EL (cell line): ENCODE measurements at places on chromosomes 12 and 14.

DNA sequence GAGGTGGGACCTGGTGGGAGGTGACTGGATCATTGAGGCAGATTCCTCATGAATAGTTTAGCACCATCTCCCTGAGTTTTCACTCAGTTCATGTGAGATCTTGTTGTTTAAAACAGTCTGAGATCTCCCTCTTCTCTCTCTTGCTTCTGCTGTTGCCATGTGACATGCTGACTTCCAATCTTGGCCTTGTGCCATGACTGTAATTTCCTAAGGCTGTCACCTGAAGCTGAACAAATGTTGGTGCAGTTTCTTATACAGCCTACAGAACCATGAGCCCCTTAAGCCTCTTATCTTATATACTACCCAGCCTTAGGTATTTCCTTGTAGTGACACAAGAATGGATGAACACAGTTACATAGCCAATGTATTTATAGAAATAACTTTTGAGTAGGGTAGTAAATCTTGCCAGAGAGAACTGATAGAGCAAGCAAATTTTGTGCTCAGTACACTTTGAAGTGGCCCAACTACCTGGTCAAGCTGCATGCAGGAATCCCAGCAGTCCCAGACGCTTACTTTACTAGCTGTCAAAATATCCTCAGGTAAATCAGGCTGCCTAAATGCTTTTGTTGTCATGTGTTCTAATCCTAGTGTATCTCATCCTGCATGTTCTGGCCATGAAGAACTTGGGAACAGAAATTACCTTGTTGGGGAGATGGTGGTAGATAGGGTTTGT lies 445.6 kb upstream of the MIS18BP1 start:
- no peak for DNase-seq

- no peak for DNase-seq
Observed at GRCh38 chr14:75911883-75912282, 69.9 kb downstream of the TGFB3 start.

DNA sequence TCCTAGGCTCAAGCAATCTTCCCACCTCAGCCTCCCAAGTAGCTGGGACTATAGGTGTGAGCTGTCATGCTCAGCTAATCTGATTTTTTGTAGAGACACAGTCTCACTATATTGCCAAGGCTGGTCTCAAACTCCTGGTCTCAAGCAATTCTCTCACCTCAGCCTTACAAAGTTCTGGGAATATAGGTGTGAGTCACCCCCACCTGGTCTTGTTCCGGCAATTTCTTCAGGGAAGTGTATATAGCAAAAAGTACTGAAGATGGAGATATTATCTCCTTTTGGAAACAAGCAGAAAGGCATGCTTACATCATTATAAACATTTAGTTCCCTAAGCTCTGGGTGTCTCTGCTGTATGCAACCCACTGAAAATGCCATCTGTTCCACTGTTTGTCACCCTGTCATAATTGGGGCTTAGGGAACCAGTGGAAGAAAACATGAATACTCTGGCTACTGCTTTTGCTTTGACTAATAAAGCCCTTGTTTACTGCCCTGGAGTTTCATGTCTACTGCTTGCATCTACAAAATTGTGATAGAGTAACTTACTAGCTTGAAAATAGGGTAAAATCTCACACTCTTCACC lies 940.2 kb downstream of the GALC start:
- no peak for DNase-seq

- no peak for DNase-seq
Observed at GRCh38 chr14:37413504-37414003, 181.5 kb downstream of the FOXA1 start.

DNA sequence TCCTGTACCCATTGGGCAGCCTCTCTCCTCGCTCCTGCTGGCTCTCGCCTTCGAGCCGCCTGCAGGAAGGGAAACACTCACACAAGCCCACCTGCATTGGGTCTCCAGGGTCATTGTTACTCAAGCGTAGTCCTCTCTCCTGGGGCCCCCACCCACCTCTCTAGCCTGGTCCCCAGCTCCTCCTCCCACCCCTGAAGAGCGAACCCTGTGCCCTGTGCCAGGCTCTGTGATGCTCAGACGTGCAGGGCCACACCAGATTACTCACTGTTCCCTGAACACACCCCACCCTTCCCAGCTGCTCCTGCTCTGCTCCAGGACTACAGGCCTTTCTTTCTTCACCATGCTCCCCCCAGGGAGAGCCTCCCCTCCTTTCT lies 88.1 kb downstream of the NINJ2 start:
- DNase-seq, result no peak

GRCh38 chr12:126353604-126354003 lies 1288.4 kb downstream of the AACS start:
- DNase-seq, result no peak

DNA sequence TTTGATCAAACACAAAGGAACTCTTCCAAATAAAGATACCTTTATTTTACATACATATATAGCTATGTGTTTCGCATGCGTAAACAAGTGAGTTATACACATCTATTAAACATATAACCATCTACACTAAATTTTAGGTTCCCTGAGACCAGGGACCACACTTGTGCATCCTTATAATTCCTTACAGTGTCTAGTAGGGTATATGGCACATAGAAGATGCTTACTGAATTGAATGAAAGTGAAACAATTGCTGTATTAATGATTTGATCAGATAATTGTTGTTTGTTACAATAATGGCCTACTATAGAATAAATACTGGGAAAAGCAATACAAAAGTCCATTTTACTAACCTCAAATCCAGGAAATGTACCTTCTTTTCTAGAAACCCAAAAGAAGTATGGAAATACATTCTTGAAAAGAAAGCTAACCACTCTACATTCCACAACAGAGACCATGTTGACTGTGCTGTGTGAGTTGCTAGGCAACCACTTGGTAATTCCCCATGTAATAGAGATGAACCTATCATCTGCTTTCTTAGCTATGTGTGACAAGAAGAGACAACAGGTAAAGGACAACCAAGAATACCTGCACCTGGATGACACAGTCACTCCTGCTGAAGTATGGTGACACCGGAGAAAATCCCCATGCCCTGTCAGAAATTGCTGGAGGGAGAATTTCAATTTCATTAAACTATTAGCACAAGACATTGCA lies 11.9 kb upstream of the CIPC start:
- peak; percentile 29 for DNase-seq

GRCh38 chr12:99686142-99686541 lies 38.6 kb downstream of the GARIN6 start:
- DNase-seq, result no peak

GRCh38 chr12:131348231-131348630 lies 362.7 kb upstream of the SFSWAP start:
- DNase-seq, result no peak

- no peak for DNase-seq
Observed at GRCh38 chr14:105159344-105159743, 9.2 kb downstream of the JAG2 start.

DNA sequence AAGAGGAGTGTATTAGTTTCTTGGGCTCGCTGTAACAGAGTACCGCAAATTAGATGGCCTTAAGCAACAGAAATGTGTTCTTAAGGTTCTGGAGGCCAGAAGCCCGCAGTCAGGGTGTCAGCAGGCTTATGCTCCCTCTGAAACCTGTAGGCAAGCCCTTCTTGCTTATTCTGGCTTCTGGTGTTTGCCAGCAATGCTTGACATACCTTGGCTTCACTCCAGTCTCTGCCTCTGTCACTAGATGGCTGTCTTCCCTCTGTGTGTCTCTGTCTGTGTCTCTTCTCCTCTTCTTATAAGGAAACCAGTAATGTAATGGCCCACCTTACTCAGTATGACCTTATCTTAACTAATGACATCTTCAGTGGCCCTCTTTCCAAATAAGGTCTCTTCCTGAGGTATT lies 85.1 kb downstream of the DERA start:
- peak; percentile 51 for DNase-seq

GRCh38 chr12:128269181-128269591 lies 2.2 kb downstream of the TMEM132C start:
- DNase-seq, result no peak

- no peak for DNase-seq
Observed at GRCh38 chr12:15495746-15496145, 173.4 kb downstream of the PTPRO start.

DNA sequence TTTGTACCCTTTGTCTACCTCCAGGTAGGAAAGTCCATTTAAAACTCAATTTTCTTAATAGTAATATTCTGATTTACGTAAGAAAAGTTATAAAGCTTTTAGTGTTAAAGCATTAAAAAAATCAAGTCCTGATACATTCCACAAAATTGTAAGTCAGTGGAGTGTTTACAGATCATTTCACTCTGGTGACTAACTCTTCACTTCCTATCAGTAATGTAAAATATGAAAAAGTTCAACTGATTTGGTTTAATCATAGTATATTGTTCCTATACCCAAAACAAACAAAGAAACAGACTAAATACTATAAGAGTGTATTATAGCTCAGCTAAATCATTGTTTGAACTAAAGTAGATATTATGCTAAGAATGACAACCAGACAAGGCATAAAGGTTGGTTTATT lies 85.9 kb downstream of the VEZT start:
- peak; percentile 34 for DNase-seq

- no peak for DNase-seq
Observed at GRCh38 chr12:126949558-126949957, 1317.4 kb upstream of the TMEM132C start.

DNA sequence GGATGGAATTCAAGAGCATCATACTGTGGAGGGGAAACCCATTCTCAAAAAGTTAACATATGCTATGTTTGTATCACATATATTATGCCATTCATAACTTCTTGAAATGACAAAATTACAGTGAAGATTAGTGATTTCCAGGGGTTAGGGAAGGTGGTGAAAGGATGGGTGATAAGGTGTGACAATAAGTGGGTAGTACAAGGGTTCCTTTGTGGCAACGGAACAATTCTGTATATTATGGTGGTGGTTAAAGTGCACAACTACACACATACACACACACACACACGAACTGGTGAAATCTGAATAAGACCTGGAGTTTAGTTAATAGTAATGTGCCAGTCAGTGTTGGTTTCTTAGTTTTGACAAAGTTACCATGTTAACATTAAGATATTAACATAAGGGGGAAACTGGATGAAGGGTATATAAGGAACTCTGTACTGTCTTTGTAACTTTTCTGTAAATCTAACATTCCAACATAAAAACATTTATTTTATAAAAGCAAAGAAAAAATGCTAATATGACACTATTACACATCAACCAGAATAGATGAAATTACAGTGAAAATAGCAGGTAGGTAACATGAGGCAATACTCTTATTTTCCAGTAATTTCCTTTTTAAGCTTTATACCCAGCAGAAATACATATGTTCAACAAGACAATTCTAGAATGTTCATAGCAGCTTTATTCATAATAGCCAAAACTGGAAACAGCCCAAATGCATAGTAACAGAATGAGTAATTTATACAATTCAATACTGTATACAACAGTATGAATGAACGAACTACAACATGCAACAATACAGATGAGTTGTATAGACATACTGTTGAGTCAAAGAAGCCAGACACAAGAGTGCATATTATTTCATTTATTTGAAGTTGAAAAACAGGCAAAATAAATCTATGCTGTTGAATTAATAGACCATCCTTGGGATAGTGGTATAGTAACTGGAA lies 44.0 kb upstream of the OR5AU1 start:
- DNase-seq, result no peak

DNA sequence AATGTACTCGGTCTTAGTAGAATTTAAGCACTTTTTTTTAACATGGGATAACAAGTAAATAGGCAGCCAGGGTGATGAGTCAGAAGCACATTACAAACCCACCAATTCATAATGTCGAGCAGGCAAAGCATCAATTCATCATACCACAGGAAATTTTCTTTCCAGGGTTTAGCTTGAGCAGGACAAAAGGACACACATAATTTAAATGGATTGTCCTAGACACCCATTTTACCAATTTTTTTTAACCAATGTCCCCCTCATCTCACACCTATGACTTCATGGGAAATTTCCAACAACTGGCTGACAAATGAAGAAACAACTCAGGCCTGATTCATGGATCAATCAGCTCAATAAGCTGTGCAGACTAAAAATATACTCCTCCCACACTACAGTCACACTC lies 58.8 kb upstream of the FOXG1 start:
- DNase-seq, result no peak

DNA sequence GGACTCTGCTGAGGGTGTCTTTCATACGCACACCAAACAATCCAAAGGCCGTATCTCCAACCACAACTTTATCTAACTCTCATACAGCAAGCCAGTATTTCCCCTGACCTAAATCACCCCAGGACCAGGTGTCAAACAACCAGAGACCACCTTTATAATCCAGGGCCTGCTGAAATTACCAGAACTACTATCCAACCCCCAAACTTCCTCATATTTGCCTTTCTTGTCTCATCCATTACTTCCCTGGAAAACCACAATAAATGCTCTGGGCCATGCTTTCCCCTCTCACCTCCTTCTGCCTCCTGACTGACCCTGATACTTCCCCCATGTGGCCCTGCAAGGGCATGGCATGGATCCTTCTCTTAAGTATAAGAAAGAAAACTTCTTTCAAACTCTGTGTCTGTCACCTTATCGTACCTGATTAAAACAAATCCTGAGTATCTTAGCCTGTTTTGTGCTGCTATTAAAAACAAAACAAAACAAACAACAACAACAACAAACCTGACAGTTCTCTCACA lies 44.7 kb upstream of the CRACR2A start:
- DNase-seq, result no peak

- peak; percentile 60 for DNase-seq
Observed at GRCh38 chr12:42589465-42590329, at the start of gene PRICKLE1. PRICKLE1 (minus strand) TSS chr12:42589746; CDS start chr12:42472516, 117,230 bp downstream.

DNA sequence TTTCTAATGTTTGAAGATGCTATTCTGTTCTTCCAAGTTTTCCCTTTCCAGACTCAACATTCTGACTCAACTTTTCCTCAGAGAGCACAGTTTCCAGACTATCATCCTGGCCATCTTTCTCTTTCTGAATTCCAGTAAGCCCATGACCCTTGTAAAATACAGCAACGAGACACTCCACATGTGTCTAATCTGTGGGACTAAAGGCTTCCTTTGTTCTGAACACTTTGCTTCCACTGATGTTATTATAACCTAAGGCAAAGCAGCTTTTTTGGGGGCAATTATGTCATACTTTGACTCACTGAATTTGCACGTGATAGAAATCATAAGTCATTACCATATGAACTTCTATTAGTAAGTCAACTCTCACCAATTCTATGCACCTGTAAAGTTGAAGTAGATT lies 6.3 kb upstream of the ART4 start:
- peak; percentile 27 for DNase-seq

DNA sequence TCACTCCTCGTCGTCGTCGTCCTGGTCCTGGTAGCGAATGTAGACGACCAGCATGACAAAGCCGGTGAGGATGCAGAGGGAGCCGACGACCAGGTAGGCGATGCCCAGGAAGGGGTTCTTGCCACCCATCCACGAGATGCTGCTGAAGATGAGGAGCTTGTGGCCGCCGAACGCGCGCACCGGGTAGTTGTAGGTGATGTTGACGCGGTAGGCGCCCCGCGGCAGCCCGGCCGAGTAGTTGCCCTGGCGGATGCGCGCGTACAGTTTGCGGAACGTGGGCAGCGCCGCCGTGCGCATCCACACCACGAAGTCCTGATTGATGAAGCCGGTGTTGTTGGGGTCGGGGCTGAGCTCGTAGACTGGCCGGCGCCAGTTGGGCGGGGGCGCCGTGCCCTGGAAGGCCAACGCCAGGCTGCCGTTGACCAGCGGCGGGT lies 1.0 kb downstream of the TMEM30B start:
- DNase-seq, result no peak

GRCh38 chr12:120162763-120163162 lies 31.8 kb downstream of the GCN1 start:
- no peak for DNase-seq
